ENCODE measurements at places on chromosomes 2 and 18. TPM values are rescaled to one million over a fixed set of nuclear protein-coding genes. Genes with fewer than 3 reads are reported as not detected.

- no peak for DNase-seq
Observed at GRCh38 chr2:229669841-229670240, 44.5 kb downstream of the DNER start.

DNA sequence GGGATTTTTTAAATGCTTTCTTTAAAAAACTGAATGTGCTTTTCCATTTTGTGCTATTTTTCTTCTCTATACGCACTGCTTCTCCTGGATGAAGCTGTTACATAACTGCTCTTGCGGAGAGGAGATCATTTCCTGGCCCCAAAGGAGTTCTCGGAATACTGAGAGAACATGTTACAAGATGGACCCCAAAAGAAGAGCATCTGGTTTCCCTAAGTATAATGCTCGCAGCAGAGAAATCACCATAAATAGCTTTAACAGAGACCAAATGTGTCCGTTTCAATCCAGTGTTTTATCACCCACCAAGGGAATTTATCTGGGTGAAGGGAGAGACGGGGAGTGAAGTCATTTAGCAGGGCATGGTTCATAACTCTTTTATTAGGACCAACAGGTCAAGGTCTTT, 80.1 kb downstream of the RBM43 start:
- DNase-seq = no peak

GRCh38 chr2:143399631-143400069, 270.4 kb downstream of the ARHGAP15 start:
- DNase-seq = no peak

GRCh38 chr18:43800584-43800983, 523.3 kb upstream of the SYT4 start:
- DNase-seq = no peak

GRCh38 chr2:216147172-216148131, 38.3 kb downstream of the XRCC5 start:
- no peak for DNase-seq

DNA sequence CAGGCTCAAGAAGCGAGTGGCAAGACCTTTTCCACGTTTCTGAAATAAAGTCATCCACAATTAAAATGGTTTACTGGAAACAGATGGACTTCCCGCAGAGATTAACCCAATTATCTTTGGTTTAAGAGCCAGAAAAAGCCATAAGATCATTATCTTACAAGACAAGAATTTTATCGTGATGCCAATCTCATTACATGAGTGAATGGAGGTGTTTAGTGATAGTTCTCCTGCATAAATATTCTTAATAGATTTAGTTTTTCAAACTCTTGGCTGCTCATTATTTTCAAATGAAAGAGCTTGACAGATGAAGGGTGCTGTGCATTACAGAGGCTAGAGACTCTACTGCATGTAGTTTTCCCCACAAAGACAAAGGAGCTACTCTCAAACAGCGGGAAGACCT, 1028.4 kb upstream of the PIK3C3 start:
- no peak for DNase-seq

DNA sequence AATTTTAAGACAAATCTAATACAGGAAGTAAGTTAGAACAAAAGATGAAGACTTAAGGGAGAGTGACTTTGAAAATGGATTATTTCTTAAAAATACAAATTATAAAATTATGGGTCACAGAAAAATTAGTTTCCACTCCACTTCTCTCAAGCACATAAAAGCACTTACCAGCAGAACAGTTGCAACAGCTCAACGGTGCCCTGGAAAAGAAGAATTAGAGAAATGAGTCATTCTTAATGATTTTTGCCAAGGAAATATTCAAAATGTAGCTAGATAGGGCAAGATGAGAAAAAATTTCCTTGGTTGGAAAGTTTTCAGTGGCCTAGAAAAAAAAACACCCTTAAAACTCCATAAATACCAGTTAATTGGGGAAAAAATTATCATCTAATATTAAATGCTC, 2185.6 kb upstream of the CELF4 start:
- DNase-seq = no peak

DNA sequence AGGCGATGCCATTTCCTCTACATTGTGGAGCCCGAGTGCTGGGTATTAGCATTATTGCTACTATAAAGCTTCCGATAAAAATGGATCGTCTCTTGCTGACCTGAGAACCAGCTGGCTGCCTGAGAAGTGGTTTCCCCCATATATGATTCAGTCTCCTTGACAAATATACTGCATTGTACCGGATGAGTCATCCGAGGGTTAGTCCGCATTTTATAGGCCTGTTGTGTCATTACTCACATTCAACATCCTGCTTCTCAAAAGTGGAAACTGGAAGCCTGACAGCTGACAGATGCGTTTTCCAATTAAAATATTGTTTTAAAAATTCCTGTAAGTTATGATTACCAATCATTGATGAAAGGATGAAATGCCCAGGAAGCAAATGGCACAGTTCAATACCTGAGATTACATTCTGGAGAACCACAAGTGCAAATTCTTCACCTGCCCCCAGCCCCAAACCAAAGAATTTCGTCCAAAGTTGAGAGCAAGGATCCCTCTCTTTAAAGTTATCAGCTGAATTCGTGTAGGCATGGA, 65.7 kb downstream of the SPRED2 start:
- DNase-seq = no peak

- DNase-seq = no peak
Observed at GRCh38 chr18:40911582-40912254, 1043.3 kb upstream of the PIK3C3 start.

DNA sequence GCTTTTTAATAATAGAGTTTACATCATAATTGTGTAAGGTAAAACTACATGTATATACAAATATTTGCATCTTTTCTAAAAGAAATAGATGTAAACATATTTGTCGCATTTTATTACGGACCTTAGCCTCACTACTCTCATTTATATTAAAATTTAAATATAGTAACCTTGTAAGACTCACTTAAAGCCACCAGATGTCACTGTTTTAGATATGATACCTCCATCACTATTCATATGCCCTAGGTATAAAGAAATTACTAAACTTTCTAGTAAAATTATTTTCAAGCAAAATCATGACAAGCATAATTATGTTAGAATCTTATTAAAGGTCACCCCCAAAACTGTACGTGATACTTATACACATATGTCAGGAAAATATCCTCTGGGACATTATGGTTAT, 674.3 kb upstream of the REG3G start:
- no peak for DNase-seq

DNA sequence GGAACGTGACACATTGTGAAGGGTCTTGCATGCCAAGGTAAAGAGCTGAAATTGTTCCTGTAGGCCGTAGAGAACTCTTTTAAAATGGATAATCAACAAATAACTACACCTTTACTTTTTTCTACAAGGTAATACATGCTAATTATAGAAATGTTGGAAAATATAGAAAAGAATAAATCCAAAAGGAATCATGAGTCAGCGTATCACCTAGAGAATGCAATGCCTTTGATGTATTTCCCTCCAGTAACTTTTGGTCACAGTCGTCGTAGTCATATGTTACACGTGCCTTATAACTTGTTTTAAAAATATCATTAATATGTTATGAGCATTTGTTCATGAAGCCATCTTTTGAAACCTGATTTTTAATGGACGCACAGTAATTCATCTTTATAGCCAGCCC, 100.6 kb downstream of the LIPG start:
- no peak for DNase-seq

- no peak for DNase-seq
Observed at GRCh38 chr18:72376256-72376655, 167.9 kb downstream of the CBLN2 start.

- no peak for DNase-seq
Observed at GRCh38 chr2:195610717-195611116, 46.3 kb upstream of the SLC39A10 start.

DNA sequence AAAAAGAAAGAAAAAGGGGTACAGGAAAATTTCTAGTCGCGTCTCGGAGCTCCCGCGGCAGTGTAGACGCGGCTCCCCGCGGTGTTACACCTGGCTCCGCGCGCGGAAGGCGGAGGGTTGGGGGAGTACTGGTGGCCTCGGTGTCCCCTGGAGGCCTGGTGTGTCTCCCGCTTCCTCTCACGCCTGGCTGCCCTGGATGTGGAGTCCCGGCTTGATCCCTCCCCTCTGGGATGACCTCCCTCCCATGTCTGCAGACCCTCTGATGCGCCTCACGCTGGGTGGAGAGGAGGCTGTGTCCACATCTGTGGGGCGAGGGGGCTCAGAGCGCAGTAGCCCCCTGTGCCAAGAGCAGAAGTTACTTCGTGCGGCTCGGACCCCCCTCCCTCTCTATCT, 1.2 kb downstream of the KIF5C start:
- DNase-seq = no peak

DNA sequence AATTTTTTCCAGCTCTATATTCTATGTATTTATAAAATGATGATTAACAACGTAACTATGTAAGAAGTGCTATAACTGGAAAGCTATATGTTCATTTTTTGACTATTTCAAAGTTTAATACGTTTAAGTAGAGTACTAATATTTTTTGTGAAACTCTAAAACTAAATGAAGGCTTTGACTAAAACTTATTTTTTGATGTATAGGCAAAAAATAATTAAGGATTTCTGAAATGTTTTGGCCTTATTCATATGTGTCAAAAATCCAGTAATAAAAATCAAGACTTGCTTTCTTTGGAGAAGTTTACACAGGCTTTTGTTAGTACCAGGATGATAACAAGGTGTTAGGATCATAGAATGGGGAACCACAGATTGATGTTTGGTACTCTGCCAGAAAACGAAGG, 58.2 kb upstream of the ZEB2 start:
- no peak for DNase-seq

DNA sequence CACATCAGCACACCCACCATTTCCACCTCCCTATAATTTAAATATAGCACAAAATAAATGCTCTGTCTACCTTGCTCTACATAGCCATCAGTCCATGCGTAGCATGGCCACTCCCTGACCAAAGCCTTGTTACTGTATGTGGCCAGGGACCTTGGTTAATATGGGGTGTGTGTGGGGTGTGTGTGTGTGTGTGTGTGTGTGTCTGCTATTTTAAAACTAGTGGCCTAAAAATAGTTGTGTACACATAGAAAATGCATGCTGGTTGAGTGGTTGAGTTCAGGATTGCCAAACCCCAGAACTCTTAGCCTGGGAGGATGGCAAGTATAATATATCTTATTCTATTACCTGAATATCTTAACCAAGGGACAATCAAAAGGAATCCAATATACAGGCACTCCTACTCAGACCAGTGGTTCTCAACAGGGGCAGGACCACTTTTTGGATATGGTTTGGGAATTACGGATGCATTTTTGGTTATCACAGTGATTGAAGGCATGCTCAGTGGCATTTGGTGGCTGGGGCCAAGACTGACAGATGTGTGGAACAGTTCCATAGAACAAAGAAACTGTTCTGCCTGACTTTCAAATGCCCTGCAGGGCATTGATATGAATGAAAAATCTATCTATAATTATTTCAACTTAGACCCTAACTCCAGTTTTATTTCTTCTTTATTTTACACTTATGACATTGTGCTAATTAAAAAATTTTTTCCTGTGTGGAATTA, 72.3 kb upstream of the PSME4 start:
- DNase-seq = no peak

DNA sequence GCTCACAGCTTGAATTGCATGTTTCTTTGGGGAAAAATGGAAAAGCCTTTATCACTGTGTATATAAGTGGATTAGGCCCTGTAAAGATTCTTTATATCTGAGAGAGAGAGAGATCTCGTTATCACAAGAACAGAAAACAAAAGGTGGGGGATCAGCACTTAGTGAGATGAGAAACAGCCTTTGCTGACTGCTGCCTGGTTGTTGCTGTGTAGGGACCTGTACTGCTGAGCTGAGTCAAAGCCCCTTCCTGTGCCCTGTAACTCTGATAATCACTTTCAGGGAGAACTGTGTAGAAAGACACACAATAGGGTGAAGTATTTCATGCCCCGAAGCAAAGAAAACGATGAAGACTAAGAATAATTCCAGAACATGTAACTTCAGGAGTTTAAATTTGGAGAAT, 30.6 kb upstream of the FAM237A start:
- no peak for DNase-seq

DNA sequence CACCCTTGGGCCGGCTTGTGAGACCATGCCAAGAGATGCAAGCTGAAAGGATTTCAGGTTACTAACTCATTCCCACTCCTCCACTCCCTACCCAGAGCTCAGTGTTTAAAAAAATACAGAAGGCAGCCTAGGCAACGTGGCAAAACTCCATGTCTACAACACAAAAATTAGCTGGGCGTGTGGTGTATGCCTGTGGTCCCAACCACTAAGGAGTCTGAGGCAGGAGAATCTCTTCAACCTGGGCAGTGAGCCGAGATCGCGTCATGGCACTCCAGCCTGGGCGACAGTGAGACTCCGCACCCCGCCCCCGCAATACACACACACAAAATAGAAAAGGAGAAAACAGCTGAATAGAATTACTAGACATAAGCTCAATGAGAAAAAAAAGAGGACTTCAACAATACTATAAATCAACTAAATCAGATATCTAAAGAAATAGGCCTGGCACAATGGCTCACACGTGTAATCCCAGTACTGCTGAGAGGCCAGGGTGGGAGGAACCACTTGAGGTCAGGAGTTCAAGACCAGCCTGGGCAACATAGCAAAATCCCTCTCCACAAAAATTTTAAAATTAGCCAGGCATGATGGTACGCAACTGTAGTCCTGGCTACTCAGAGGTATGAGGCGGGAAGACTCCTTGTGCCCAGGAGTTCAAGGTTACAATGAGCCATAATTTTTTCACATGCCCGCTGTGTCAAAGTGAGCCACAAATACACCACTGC, 10.1 kb downstream of the IWS1 start:
- DNase-seq = peak; percentile 89

DNA sequence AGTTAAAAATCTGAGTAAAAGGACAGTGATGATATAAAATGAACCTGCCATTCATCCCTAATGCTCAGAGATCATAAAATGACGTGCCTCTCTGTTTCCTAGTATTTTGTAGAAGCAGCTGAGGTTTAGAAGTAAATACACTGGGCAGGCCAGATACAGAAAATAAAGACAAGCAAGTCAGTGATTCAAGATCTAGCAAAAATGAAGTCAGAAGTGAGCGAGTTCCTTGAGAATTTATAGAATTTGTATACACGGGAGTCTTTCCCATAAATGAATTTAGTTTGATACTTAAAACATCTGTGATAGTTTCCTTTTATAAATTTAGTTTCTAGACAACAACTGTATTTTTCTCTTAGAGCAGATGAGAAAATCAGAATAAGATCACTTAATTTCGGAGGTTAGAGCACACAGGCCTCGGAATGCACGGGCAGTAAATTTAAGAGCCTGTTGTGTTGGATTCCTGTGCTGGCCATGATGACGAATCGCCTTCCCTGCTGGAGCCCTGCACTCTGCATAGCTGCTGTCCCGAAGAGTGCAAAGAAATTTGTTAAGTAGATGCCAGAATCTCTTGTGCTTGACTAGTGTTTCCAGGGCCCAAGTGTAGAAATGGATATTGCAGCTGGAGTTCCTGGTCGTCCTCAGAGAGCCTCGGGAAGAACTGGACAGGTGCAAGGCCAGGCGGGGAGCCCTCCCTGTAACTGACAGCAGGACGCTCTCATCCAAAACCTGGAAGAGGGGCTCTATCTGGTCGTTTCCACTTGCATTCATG, 83.7 kb upstream of the RBM44 start:
- DNase-seq = no peak

CFC1 gene
- not detected for total RNA-seq

RAD51AP2 gene
- not detected for total RNA-seq

CCBE1 gene
- 16.0 TPM for total RNA-seq

PAX8 gene
- total RNA-seq = 2.6 TPM

UGT1A1 gene
- total RNA-seq = not detected

VWC2L gene
- not detected for total RNA-seq

MAP3K19 gene
- total RNA-seq = 2.1 TPM

TSPYL6 gene
- total RNA-seq = not detected

TUBA3D gene
- total RNA-seq = not detected

GPR75 gene
- 3.0 TPM for total RNA-seq
